Globus pallidus (tissue), 1 donor: ENCODE measurements at places on chromosomes 12 and 14.

- DNase-seq: no peak
These were observed 266.0 kb upstream of the CRY1 start for GRCh38 chr12:107359382-107359781.

DNA sequence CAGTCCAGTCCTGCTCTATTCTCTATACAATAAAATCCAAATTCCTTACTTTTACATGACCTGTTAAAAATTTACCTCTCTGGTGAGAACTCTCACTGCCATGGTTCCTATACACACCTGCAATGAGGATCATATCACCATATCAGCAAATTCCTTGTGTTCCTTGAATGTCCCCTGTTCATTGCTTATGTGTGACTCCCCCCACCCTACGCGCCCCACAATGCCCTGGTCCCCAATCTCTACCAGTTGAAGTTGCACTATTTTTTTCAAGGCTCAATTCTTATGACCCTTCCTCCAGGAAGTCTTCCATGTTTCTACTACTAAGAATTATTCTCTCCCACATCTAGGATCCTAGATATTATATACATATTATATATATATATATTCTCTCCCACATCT is 82.2 kb upstream of the NEDD1 start:
- no peak for DNase-seq

DNA sequence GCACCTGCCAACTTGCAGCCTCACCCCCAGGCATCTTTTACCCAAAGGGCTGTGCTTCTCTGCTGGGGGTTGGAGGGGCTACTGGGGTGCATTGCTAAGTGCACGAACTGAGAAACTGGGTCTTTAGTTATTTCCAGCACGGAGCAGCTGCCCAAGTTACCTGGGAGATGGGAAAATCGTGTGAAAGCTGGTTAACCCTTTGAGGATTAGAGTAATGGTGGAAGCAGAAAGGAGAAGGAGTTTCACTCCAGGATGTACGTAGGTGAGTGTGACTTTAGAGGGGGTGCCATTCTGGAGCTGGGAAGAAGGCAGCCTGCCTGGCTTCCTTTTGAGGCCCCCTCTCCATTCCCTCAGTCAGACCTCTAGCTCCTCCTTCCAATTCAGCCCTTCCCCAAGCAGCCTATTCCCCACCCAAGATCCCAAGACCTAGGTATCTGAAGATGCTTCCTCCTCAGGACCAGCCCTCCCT is 1.0 kb upstream of the ADCY6 start:
- no peak for DNase-seq

- DNase-seq: no peak
These were observed 6.6 kb downstream of the RAN start for GRCh38 chr12:130878193-130879185.

GRCh38 chr14:75602503-75602902 is 24.1 kb downstream of the FLVCR2 start:
- DNase-seq: no peak
